Activated CD4-positive, alpha-beta T cell treated with anti-CD3 and anti-CD28 coated beads, Interleukin-2, amount 50 U/mL, for 48 hours (primary cell): ENCODE measurements at places on chromosomes 6 and 20.

- DNase-seq = no peak
Observed at GRCh38 chr6:80233958-80234357, 127.5 kb downstream of the BCKDHB start.

GRCh38 chr6:98828941-98829411 lies 5.4 kb upstream of the POU3F2 start:
- no peak for DNase-seq

GRCh38 chr20:47706345-47706744 lies 78.9 kb downstream of the SULF2 start:
- DNase-seq = no peak

DNA sequence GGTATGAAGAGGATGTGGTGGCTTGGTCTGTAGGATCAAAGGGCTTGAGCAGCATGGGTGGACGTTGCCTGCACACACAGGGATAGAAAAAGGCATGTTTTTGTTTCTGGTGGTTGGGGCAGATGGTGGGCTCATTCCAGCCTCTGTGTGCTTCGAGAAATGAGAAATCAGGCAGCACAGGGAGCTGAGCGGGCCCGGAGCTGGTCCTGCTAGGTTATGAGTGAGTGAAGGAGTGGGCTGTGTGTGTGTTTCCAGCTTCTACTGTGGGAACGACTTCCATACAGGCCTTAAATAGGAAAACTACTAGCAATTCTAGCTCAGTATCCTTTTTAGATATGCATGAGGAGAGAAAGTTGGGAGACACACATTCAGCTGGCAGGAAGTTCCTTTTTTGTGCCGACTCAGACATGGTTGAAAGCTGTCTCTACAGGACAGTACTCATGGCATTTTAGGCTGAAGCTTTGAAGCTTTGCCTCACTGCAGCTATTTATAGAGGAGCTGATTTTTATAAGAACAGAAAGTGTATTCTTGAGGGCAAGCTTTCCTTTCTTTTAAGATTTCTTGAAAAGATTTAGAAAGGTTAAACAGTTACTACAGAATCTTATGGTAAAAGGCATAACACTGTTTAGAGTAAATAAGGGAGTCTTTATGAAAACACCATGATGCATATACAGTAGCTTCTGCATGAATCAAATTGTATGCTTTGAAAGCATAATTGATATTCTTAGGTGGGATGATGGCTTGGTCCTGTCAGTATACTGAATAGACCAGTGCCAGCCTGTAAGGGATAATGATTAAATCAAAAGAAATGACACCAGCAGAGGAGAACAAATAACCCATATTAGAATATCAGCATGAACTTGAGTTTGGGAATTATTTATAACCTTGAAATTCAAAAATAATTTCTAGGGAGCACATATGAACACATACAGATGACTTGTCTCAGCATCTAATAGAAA lies 104.0 kb upstream of the MAN1A1 start:
- no peak for DNase-seq

GRCh38 chr6:11366183-11366933 lies 133.9 kb upstream of the NEDD9 start:
- peak; percentile 36 for DNase-seq

DNA sequence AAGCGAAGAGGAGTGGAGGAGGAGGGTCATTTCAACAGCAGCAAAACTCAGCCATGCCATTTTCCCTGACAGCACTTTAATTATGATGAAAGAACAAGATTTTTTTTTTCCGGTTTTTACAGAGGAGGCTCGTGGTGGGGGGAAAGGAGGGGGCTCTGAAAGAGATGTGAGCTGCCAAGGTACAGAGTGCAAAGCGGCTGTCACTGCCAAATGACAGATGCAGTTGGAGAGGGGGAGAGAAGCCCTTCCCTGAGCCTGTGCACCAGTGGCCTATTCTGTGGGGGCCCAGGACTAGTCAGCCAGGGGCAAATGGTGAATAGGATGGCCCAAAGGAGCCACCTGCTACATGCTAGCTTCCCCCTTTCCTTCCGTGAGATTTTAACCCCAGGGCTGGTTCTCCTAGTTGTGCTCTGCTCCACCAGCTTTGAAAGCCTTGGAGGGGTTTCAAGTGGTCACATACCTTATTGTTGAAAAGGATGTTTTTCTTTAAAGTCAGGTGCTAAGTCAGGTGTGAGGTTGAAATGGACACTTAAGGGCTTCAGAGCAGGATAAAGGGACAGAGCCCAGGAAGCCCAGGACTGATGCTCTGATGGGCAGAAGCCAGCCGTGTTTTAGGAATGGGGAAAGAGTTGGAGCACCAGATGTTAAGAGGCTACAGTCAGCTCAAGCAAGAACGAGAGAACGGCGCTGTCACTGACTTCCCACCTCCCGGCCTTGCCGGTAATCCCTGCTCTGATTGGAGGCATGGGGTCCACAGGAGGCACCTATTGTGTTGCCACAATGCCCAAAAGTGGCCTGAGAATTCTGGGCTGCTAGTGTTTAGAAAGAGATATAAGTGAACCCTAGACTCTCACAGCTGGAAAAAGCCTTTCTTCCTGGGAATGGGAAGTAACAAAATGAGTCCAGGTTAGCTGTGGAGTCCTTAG lies 24.8 kb downstream of the GNAS start:
- no peak for DNase-seq
